ENCODE measurements at places on chromosomes 5 and 9.

DNA sequence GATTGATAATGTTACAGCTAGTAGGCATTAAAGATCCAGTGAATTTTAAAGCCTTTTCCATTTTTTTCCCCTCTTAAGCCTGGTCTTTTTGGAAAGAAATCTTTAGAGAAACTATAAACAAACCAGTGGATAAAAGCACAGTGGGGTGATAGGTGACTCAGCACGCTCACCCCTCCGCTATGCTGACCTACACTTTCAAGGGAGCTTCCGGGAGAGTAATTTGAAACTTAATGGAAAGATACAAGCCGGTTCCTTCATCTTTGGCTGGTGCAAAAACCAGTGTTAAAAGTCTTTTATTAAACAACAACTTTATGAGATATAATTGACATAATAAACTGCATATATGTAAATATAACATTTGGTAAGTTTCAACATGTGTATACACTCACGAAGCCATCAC, 27.0 kb upstream of the ALDOB start:
- DNase-seq = no peak

DNA sequence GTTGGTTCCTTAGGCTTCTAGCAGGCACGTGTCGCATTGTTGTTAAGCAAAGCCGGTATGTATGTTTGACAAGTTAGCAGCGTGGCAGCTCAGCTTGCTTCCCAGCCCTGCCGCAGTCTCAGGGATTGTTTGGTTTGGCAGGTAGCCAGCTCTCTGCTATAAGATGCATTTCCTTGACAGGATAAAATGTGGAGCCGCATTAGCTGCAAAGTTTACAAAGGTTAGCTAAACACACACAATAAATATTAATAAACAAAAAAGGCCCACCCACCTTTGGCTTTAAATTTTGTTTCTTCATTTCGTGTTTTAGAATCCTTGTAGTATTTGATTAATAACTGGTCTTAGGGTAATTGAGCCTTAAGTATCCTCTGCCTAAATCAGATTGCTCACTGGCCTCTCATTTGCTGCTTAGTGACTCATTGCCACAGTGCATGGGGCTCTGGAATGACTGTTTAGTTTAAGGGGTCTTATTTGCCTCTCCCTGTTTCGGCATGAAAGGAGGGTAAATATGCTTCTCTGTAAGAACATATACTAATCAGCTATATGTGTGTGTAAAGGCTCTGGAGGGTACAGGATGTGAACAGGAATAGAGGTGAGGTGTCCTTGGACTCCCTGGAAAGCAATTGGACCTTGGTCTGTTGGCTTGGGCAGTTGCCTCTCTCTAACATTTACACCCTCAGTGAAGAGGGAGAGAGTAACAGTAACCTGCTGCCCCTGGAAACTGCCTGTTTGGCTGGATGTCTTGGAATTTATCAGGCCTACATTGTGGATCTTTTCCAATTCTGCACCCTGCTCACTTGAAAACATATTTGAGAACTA, 122.0 kb downstream of the GDNF start:
- no peak for DNase-seq

- DNase-seq = no peak
Measured at GRCh38 chr5:179624841-179625271, 1.4 kb upstream of the HNRNPH1 start.

- DNase-seq = no peak
Measured at GRCh38 chr9:114216081-114216480, 60.7 kb downstream of the COL27A1 start.

DNA sequence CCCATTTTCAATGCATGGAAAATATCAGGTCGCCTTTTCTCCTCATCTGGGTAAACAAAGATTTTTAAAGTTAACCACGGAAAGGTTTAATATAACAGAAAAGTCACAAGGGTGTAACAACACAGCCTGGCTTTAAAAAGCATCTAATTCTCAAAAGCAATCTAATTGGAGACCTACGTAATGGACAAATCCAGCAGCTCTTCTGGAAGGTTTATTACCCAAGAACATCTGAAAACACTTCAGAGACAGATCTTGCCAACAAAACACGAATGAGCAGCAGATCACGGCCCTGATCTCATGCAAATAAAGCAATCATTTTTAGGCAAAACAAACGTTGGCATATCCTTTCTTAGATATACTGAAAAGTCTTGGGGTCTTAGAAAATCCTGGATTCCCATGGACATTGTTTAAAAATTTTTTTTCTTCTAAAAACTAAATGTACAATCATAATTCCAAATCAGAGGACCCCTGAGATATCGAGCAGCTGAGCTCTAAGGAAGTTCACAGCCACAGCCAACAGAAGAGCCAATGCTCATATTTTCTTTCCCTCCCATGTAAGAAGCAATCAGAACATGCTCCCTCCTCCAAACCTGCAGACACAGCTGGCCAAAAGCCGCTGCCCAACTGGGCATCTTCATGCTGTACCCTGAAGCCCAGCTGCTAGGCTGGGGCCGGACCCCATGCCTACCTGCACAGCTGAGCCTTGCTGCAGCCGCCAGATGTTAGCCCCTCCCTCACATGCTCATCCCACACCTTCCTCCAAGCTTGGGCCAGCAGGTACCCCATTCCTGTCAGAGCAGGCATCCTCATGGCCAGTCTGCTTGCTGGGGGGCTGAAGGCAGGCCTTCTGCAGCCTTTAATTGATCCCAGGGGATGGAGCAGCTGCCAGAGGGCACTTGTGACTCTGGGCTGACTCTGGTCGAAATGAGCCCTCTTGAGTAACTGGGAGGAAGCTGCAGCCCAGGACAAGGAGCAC, 11.2 kb downstream of the ANKS6 start:
- DNase-seq = no peak

GRCh38 chr5:33195431-33196165, 245.2 kb upstream of the TARS1 start:
- DNase-seq = no peak

DNA sequence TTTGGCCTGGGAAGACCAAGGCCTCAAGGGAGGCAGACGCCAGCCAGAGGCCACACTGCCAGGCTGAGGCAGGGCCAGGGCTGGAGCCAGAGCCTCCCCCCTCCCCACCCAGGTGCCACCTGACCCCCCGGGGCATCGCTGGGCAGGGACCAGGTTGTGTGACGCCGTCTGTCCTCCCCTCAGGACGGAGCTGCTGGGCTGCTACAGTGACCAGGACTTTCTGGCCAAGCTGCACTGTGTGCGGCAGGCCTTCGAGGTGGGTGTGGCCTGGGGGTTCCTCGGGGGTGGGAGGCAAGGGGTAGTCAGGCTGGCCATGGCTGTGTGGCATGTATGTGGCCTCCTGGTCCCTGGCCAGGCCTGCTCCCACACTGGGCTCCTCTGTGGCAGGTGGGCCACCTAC, 17.9 kb upstream of the DOLPP1 start:
- no peak for DNase-seq

DNA sequence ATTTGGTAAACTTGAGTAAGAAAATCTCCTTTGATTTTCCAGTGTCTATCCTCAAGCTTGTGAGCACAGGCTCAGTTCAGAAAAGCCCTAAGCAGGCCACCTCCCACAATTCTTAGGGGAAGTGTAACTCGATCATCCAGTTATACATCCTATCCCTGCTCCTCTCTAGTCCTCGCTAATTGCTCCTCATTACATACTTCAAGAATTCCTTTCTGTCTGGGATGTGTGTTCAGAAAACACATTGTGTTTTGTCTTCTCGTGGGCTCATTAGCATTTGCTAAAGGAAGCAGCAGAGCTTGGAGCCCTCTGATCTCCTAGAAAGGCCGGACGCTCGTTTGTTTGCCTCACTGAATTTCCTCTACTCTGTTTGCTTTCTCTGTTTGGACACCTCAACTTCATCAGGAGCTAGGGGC, 268.2 kb upstream of the RFX3 start:
- DNase-seq = no peak

GRCh38 chr5:73447530-73448462, 781 bp downstream of the FOXD1 start:
- DNase-seq = peak; percentile 38

- peak; percentile 71 for DNase-seq
Measured at GRCh38 chr5:95817430-95817829, 5.1 kb downstream of the GLRX start.

- DNase-seq = no peak
Measured at GRCh38 chr9:83959061-83959460, 21.0 kb downstream of the HNRNPK start.

DNA sequence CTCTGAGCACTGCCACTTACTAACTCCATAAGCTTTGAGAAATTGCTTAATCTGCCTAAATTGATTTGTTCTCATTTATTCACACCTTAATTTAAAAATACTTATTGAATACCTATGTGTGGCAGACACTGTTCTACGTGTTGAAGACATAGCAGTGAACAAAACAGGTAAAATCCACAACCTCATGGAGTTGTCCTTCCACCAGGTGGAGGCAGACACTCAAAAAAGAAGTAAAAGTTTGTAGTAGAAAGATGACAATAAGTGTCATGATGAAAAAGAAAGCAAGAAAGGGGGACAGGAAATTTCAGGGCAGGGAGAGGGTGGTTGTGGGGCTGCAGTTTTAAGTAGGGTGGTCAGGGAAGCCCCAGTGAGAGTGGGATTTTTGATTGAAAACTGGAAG, 94.9 kb downstream of the SREK1 start:
- DNase-seq = no peak

- DNase-seq = no peak
Measured at GRCh38 chr5:153827397-153827796, 211.3 kb downstream of the FAM114A2 start.

DNA sequence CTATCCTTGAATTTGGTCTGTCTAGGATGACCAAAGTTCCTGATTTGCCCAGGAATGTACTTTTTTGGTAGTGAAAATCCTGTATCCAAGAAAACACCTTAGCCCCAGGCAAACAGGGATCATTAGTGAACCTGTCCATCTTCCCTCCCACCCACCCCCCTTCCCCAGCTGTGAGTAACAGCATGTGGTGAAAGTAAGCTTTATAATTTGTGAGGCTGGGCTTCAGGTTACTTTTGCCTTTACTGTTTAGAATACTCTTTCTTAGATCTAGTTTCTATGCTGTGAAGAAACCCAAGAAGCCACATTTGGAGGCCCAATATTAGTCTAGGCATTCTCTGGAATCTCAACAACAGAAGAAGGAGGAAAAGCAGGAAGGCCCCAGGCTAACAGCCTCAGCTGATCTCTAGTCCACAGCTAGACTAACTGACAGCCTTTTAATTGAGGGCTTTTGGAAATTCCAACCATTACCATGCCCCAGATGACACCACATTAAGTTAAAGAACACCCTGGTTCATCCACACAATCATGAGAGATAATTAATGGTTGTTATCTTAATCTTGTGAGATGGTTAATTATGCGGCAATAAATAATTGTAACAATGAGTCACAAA, 703.0 kb upstream of the NUDT12 start:
- DNase-seq = no peak

- no peak for DNase-seq
Measured at GRCh38 chr9:91349115-91349555, 12.6 kb downstream of the AUH start.

DNA sequence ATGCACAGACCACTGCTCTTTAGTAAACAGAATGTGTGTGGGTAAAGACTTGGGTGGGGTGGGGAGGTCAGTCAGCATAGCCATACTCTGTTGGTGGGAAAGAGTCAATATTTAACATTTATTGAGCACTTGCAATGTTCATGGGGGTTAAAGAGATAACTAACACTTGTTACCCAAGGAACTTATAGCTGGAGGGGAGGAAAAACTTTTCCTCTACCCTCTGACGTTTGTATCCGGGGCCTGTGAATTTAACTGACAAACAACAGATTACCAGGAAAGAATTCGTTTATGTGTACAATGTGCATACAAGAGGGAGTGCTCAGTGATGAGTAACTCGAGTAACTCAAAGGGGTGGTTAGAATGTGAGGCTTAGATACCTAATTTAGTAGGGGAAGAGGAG, 6.8 kb upstream of the CLINT1 start:
- no peak for DNase-seq

GRCh38 chr9:28260330-28260729, 687.0 kb upstream of the C9orf72 start:
- no peak for DNase-seq

DNA sequence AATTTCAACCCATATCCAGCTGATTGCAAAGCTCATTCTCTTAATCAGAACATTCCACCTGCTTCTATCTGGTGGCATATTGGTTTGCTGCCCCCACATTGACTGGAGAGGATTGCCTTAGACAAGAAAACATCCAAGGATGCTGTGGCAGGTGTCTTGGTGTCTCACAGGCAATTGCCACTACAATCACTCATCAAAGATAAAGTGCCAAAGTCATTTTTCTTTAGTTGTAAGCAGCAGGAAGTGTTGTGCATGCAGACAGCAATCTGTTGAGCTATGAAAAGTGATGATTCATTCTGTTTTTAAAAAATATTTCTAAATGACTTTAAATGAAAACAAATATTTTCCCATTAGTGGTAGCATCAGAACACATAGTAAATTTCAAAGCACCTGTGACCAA, 53.9 kb downstream of the CDH6 start:
- no peak for DNase-seq

DNA sequence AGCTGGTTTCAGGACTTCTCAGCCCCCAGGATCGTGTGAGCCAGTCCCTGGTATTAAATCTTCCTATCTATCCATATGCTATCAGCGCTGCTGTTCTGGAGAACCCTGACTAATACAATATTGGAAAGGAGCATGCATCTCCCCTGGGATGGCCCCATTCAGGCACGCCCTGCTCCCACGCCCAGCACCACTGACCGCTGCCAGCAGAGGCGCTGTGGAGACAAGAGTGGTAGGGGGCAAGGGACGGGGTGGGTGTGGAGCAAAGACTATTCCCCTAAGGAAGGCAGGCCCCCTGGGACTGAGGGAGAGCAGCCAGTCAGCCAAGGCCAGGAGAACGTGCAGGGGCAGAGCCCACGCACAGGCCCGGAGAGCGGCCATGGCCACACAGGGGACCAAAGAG, 116.0 kb downstream of the VAV2 start:
- no peak for DNase-seq

- no peak for DNase-seq
Measured at GRCh38 chr9:114291886-114292590, 30.9 kb upstream of the ORM1 start.

DNA sequence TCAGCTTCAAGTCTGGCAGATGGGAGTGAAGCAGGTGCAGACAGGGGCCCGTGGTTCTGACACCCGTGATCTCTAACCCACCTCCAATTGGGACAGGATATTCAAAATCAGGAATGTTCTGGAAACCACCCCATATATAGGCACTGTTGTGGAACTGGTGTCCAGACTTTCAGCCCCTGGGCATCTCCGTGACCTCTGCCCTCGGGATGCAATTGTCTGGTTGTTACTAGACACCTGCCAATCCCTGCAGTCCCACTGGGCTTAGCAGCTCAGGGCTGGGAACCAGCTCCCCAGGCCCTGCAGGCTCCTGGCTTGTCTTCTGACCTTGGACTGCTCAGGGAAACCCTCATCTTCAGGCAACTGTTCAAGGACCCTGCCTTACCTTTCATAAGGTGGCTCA, 38.8 kb downstream of the NTNG2 start:
- no peak for DNase-seq

GRCh38 chr9:93871286-93871685, 83.9 kb downstream of the BARX1 start:
- DNase-seq = no peak

Data from CD4-positive, alpha-beta T cell treated with Interleukin-15 for 4 hours (primary cell).